ENCODE measurements at places on chromosomes 2 and 18.

DNA sequence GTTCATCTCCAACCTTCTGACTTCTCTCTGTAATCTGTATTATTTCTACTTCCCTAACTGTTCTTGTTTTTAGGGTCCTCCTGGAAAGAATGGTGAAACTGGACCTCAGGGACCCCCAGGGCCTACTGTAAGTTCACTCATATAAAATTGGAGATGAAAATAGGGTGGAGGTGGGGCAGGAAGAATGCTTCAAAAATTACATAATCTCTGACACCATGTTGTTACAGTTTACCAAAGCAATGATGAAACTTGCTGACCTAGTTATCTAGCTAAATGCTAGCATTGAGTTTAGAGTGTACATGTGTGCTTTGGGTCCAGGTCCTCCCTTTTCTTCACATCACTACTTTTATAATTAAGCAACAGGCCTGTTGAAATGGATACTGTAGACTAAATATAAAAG lies 23.1 kb downstream of the COL3A1 start:
- DNase-seq, result no peak

DNA sequence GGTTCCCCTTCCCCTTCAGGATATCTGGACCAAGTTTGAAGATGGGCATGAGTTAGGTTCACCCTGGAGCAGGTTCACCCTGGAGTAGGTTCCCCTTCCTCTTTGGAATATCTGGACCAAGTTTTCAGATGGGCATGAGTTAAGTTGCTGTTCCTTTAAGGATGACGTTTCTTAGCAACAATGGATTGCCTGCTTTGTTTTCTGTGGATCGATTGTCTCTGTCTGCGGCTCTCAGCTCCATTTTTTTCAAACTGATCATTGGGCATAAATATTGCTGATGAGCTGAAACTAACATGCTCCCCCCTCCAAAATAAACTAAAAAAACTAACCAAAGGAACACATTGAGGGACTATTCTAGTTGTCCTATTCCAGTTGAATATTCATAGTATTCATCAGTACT lies 149.5 kb downstream of the SPP2 start:
- DNase-seq, result no peak

GRCh38 chr2:164450278-164450677 lies 171.0 kb downstream of the GRB14 start:
- no peak for DNase-seq

DNA sequence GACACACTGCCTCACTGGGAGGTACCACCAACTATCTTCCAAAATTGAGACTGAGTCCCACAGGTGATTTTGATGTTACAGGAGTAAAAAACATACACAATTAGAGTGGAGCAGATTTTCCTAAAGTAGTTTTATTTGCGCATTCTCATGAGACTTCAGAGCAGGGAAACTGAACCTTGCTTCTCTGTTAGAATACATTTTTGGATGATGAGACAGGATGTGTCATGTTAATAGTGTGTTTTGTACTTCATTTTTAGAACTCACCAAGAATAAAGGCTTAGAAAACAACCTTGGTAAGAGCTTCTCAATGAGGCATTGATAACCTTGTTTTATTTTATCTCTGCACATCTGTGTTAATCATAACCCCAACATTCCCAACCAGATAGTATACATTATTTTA lies 310.2 kb upstream of the GALNT5 start:
- no peak for DNase-seq

- no peak for DNase-seq
Measured at GRCh38 chr18:27413495-27414401, 228.6 kb upstream of the CHST9 start.

GRCh38 chr2:23235736-23236135 lies 149.2 kb upstream of the KLHL29 start:
- DNase-seq, result no peak

DNA sequence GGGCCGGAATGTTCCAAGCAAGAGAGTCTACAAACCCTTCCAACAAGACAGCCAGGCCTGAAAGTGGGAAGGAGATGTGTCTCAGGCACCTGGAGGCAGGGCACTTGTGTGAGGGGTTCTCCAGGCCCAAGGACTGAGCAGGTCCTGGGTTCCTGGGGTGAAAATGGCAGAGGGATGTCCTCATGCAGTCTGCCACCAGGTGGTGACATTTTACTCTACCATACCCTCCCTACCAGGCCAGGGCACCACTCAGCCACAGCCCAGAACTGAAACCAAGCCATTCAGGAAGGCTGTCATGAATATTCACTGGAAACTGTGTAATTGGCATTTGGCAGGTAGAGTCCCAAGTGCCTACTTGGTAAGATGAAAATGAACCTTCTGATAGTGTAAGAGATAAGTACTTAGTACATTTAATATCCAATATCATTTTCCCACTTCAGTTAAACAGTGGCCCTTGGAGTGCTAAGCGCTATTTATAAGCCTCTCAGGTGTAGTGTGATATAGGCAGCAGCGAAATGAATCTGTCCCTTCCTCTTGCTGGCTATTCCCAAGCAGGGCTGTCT lies 185.1 kb downstream of the MYO5B start:
- peak; percentile 1 for DNase-seq
